Cardiac septum (tissue), 1 donor: ENCODE measurements at places on chromosomes 12 and 14. TPM values are rescaled to one million over a fixed set of nuclear protein-coding genes. Genes with fewer than 3 reads are reported as not detected.
A peak's percentile ranks its signal among the peaks of the same experiment; 100 is the strongest.

Gene RASSF8
- 37.8 TPM for total RNA-seq

Gene DIO2
- 32.0 TPM for total RNA-seq

Gene EEF1AKMT3
- total RNA-seq = 1.6 TPM

Gene CAPZA3
- total RNA-seq = not detected

Gene ACOT6
- total RNA-seq = not detected

Gene RNASE8
- not detected for total RNA-seq

Gene IL22
- not detected for total RNA-seq

Gene PCNX4
- 44.2 TPM for total RNA-seq

Gene HOXC6
- total RNA-seq = 0.43 TPM

Gene PRH2
- total RNA-seq = not detected

DNA sequence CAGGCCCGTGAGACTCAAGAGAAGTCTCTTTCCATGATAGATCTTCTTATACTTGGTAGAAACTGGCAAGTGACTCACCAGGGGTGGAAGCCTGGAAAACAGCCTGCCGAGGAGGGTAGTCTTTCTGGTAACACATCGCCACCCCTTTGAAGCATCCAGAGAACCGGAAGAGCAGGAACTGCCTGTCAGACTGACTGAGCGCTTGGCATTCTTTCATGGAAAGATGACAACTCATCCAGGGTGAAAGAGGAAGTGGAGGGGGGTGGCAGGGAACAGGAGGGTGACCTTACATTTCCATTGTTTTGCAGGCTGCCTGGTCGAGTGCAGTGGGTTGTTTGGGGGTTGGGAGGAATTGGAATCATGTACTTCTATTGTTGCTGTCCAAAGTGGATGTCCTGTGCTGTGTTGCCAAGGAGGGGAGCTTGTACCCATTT, 34.5 kb downstream of the PRKCH start:
- DNase-seq = peak; percentile 78

DNA sequence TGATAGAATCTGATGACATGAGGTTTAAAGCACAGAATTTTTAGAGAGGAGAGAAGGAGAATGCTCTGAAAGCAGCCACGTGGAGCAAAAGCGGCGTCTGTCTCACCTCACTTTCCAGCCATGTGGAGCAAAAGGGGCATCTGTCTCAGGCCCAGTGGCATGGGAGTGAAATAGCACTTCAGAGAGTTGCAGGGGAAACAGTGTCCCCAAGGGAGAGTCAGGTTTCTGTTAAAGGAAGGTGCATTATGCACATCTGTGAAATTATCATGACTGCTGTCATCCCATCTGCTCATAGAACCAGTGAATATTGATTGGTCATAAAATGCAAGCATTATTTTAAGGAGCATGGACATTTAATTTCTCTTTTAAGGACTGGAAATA, 124.0 kb downstream of the BICD1 start:
- no peak for DNase-seq

DNA sequence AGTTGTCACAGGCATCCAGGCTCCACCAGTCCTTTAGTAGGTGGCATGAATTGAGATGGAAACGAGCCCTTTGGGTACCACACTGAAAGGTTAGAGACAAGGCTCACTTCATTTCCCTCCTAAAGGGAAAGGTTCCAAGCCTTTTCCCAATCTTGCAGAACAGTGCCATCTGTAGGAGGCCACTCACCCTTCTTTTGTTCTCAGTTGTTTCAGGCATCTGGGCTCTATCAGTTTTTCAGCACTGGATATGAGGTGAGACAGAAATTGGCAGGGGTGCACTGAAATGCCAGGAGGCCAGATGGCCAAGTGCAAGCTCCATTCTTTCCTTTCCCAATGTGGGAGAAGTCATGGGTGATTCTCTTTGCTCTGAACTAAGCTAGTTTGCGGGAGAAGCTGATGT, 15.2 kb downstream of the FBXO33 start:
- DNase-seq = no peak

DNA sequence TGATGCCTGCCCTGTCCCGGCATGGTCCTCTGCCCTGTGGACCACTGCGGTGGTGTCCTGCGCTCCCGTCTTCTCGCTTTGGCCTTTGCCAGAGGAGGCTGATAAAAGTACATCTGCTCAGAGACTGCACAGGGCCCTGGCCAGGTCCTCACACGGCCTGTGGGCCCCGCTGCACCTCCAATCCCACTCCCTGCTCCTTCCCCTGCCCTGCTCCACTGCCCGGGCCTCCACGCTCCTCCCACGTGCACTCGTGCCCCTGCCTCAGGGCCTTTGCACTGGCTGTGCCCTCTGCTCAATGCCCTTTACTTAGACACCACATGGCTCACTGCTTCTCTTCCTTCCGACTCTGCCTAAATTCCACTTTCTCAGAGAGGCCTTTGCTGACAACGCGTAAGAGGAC, 49.3 kb upstream of the BEGAIN start:
- no peak for DNase-seq

DNA sequence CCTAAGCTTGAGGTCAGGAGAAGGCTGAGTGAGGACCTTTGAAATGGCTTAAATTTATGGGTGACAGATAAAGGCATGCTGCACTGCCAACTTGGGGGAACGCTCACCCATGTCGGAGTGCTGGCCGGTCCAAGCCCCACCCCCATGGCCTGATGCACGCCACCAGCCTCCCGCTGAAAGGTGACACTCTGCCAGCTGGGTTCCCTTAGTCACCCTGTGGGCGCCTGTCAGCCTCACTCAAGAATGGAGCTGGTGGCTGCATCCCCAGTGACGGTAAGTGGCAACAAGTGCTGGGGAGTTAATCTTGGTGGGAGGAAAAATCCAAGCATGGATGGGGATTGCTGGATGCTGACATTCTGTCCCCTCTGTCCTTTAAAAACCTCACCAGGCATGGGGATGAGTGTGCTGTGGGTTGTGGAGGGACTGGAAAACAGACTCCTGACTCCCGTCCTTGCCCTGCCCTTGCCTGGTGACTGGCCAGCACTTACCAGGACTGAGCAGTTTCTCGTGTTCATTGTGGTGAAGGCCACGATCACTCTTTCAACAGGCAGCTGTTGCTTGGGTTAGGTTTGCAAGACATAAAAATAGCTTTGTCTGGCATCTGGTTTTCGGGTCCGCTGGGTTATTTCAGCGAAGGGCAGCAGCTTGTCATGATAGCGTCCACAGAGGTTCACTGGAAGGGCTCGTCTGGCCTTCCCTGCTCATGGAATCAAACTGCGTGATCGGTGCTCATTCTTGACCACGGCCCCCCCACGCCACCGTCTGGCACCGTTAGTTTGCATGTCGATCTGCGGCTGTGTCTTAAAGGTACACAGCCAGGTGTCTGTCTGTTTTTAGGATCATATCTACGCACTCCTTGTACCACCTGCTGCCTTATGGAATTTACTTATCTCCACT, 15.0 kb downstream of the ACACB start:
- DNase-seq = peak; percentile 86

GRCh38 chr14:80124794-80125193, 86.5 kb downstream of the DIO2 start:
- no peak for DNase-seq

DNA sequence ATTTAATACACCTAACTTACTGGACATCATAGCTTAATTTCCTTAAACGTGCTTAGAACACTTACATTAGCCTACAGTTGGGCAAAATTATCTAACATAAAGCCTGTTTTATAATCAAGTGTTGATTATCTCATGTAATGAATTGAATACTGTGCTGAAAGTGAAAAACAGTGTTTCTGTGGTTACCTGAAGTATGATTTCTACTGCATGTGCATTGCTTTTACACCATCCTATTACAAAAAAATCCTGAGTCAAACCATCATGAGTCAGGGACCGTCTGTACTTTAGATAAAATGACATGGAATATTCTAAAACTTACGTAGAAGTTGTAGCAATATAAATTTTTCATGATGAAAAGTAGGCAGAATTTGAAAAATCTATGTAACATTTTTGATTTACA, 32.8 kb downstream of the TBC1D15 start:
- DNase-seq = no peak

DNA sequence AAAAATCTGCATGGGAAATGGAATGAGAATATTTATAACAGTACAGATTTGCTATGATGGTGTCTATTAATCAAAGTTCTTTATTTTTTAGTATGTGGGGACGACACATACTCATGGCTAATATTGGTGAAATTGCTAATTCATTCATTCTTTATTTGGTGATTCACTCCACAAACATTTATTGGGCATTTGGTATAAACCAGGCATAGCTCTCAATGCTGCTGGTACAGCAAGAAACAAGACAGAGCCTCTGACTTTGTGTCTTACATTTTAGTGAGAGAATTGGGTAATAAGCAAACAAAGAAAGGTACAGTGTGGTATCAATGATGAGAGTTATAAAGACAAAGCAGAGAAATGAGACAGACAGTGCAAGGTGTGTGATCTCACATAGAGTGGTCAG, 129.5 kb downstream of the RGS6 start:
- no peak for DNase-seq

DNA sequence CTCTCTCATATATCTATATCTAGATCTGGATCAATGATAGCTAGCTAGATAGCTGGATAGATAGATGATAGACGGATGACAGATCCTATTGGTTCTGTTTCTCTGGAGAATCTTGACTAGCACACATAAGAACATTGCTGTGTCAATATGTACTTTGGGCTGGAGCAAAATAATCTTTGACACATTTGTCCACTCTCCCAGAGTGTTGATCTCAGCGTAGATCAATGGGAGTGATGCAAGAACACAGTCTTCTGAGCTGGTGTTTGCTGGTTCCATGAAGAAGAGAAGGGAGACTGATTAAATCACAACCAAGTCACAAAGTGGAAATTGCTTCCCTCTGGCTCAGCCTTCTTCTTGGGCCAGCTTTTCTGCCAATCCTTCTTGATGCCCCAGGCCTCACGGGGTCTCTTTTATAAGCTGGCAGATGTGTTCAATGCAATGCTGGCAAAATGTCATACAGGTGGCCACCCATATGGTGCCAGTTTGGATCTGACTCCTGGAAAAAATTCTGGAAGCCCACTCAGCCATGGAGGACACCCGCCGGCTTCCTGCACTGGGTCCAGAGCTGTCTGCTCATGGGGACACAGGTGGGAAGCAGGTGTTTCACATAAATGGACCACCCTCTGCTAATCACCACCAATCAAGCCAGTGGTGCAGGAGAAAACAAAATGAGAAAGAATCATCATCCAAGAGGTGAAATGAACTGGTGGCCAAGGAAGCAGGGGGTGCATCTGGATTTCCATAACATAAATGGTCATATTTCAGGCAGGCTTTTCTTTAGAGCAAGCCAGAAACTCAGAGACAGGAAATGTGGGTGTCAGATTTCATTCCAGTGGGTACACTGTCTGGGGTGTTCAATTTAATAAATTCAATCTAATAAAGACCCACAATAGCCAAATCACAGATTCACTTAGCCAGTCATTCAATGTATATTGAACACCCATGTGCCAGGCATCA, 310.3 kb downstream of the DPF3 start:
- no peak for DNase-seq

GRCh38 chr14:48614003-48614402, 938.6 kb upstream of the MDGA2 start:
- no peak for DNase-seq

DNA sequence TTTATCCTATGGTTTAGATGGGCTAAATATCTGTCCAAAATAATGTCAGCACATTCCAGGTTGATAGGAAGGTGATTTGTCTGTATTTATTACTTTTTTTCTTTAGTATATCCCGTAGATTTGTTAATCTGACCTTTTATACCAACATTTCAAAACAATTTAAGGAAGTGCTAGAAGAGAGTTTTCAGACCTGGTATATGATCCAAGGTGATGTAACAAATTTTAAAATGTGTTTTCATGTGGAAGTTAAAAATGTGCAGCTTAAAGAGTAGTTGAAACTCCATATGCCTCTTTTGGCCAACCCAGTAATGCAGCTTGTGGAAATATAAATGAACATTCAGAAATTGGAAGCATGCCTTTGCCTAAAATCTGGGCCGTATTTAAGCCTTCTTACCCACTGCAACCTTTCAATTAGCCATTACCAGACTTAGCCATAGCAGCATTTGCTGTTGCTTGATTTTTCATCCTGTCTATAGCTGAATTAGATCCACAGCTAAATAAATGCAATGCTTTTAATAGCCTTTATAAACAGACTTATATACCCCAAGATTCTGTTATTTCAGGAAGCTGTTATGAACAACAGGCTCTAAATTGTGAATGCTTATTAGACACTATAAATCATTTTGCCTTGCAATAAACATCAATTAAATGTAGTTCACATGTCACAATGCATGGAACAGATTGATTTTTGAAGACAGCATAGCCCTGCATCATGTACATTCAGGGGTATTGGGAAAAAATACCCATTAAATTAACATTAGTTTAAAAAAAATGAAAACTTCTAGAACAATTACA, 271.2 kb downstream of the PDZRN4 start:
- DNase-seq = no peak

DNA sequence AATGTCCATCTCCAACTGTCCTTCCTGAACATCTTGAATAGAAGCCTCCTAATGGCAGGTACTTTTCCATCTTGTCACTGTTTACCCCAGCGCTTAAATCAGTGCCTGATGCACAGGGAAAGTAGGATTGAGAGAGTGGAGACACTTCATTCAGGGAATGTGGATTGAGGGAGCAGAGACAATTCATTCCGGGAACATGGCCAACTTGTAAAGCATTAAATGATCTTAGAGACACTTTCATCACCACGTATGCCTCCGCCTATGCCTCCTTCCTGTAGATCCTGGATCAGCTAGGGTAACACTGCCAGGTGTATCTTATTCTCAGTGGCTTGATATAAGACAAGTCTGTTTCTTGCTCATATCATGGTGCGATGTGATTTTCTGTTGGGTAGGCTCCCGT, 67.6 kb upstream of the CSRP2 start:
- no peak for DNase-seq

GRCh38 chr12:102669056-102669455, 188.7 kb upstream of the IGF1 start:
- DNase-seq = no peak

GRCh38 chr12:67993143-67993542, 3.9 kb downstream of the IFNG-AS1 start:
- no peak for DNase-seq

DNA sequence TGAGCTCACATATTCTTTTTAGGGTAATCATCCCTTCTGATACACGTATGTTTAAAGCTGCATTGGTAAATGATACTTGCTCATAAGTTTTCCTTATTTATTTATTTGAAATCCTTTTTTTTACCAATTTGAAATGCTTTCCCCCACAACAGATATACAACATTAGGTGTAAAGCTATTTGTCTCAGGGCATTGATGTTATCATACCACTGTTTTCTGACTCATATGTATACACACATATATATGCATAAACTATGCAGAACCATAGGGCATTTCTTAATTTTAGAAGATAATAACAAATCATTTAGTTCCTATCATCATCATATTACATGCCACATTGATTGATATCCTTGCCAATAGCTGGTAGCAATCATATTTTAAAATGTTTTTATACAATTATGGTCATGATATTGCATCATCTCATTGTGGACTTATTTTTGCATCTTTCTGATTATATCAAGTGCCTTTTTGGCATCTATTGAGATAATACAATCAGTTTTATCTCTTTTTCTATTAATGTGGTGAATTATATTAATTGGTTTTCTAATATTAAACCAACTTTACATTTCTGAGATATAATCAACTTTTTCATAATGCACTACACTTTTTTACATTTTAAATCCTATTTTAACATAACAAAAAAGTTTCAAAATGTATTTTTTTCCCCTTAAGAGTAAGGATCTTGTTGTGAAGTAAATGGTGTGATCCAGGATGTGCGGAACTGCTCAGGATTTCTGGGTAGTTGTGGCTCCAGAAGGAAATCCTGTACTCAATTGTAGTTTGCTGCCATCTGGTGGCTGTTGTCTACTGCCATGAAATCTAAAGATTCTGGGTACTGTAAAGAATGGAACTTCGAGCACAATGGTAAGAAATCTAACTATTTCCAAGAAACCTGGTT, 16.7 kb downstream of the OR9K2 start:
- DNase-seq = no peak

- no peak for DNase-seq
These were observed 42.9 kb downstream of the WNK1 start for GRCh38 chr12:795305-795704.
